ENCODE measurements at places on chromosomes 11 and 22. TPM values are rescaled to one million over a fixed set of nuclear protein-coding genes. Genes with fewer than 3 reads are reported as not detected.

Gene TPBGL
- not detected for total RNA-seq

Gene CTR9
- total RNA-seq = 28.7 TPM

Gene OLFML1
- total RNA-seq = 2.3 TPM

Gene OR51I1
- total RNA-seq = not detected

Gene MRGPRX4
- total RNA-seq = not detected

Gene KIRREL3
- not detected for total RNA-seq

Gene CLP1
- 3.3 TPM for total RNA-seq

Gene C22orf42
- total RNA-seq = 1.6 TPM

Gene OR5B21
- not detected for total RNA-seq

Gene EMSY
- 30.3 TPM for total RNA-seq

Gene C11orf86
- total RNA-seq = not detected

Gene ANO1
- total RNA-seq = 7.3 TPM

Gene SERHL2
- total RNA-seq = not detected

Gene OR4S1
- not detected for total RNA-seq

Gene UPK3A
- not detected for total RNA-seq

Gene HORMAD2
- not detected for total RNA-seq

Gene APLP2
- 157 TPM for total RNA-seq

Gene CRYBA4
- not detected for total RNA-seq

Gene PNPLA5
- not detected for total RNA-seq

Gene PCNX3
- total RNA-seq = 56.7 TPM

Gene OR4C46
- total RNA-seq = not detected

Gene PRODH
- total RNA-seq = 11.5 TPM

Gene RHOG
- 10.9 TPM for total RNA-seq

Gene NRGN
- total RNA-seq = not detected

Gene NAALAD2
- total RNA-seq = not detected

Gene ZDHHC13
- total RNA-seq = 12.2 TPM
